Stimulated activated naive CD4-positive, alpha-beta T cell treated with Interleukin-2 at 50 U/mL for 16 hours (primary cell): ENCODE measurements at places on chromosomes 3 and 15.

- no peak for DNase-seq
Observed at GRCh38 chr15:45777781-45778180, 143.0 kb downstream of the SQOR start.

DNA sequence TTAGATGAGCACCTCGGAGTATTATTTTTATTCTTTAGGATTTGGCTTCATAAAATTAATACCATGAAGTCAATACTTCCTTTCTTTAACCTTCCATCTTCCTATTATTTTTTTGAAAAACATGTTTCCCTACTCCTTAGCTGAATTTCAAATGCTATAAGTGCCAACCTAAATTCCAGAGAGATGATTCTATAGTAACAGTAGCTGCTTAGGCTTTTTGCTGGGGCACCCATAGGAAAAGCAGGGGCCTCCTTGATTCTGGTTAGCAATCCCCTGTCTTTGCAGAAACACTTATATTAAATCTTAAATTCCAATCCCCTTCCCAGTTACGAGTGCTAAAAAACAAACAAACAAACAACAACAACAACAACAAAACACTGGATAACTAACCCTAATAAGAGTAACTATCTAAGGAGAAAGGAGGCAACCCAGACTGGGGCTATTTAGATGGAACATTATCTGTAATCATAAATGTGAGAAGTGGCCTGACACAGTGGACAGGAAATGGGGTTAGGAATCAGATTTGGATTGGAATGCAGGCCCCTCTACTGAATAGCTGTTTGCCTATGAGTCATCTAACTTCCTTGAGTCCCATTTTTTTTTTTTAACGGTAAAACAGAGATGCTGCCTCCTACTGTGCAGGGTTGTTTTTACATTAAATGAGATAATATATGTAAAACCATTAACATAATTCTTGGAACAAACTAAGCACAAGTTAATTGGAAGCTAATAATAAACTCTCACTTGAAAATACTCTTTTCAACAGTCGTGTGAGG, 148.1 kb downstream of the WDR72 start:
- no peak for DNase-seq

DNA sequence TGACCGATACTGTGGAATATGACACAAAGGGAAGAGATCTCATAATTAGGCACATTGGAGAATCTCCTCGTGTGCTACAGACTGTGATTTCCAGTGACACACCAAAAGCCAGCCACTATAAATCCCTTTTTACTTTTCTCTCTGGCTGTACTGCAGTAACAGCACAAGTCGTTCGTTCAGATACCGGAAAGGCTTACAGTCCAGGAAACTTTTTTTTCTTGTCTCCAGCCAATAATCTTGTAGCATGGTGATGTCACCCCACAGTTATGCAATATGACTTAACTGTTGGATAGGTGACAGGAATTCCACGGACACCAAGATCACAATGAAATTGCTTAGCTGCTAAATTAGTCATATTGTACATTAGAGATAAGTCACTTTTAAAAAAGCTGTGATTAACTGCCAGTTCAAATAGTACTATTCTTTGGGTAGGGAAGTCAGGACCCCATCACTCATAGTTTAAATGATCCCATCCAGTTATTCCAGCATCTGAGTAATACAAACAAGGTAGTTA, 36.3 kb upstream of the TSC22D2 start:
- no peak for DNase-seq

DNA sequence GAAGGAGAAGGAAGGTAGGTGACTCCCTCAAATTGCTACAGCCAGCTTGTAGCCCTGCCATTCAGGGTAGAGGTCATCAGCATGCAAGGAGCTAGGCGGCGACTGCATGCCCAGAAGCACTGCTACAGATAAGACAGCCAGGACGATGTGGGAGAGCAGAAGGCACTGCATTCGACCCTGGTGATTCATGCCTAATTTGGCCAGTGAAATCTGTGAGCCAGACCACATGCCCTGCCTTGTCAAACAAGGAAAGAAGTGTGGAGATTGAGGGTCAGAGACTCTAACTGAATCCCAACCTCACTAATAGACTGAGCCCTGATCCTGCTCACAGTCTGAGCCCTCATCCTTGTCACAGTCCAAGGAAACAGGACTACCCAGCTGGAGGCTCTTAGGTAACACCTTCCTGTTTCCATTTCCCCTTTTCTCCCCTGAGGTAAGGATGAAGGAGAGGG, 86.6 kb downstream of the LINGO1 start:
- no peak for DNase-seq
